ENCODE measurements at places on chromosomes 5 and 9. TPM values are rescaled to one million over a fixed set of nuclear protein-coding genes. Genes with fewer than 3 reads are reported as not detected.

- DNase-seq: no peak
These were observed 67.3 kb downstream of the DOCK8 start for GRCh38 chr9:281741-282645.

DNA sequence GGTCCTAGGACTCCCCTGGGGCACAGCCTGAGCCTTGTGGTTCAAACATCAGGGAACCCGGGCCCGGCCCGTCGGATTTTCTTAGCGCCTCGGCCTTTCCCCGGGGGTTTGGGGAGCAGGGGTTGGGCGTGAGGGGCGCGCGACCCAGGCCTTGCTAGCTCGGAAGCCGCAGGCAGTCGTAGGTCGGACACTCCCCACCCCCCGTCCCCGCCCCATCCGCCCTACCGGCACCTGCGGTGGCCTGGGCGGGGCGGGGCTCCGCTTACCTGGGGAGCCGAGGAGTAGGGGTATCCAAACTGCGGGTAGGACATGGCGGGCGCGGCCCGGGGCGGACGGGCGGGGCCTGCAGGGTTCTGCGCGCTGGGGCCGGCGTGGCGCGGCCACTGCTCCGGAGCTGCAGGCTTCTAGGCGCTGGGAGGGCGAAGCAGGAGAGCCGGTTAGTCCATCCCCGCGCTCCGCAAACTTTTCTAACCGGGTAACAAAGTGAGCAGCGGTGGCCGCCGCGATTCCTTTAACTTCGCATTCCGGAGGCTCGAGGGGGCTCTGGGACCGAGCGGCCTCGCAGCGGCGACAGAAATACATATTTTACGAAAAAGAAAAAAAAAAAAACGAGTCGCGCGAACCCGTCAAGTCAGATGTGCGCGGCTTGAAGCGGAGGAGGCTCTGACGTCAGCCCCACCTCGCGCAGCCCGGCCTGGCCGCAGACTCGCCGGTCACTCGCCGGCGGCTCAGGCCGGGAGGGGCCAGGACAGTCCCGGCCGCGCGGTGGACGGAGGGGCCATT lies at the start of gene IRX4:
IRX4 (minus strand) TSS at position 589 of the 783 bp plus-strand sequence; CDS start at position 311, 278 bp downstream.
- no peak for DNase-seq

GRCh38 chr5:76363352-76364225 lies 39.5 kb upstream of the IQGAP2 start:
- no peak for DNase-seq

DNA sequence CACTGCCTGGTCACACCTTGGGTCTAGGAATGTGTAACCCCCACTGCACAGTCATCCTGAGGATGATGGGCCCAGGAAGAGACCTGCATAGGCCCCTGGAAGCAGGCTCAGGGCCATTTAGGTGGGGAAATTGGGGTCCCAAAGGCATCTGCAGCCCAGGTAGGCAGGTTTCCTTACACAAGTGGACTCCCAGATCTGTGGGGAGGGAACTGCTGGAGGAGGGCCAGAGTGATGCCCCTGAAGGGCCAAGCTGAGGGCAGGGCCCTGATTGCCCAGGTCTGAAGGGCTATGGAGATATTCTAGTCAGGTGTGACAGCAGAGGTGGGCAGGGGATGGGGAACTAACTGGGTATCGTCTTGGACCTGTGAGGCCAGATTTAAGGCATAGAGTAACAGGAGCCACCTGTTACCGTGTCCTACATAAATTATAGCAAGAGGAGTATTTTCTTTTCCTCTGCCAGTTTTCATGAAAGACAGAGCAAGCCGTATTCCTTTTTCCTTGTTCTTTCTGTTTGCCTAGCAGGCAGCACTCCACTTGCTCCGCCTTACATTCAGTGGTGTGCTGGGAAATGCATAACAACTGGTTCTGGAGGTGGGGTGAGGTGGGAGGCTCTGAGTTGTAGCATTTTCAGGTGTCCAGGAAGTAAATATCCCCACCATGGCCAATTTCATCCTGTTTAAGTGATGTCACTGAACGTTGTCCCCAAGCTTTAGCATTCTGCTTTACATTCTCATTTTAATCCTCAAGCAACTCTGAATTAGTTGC lies 41.3 kb downstream of the PPARGC1B start:
- no peak for DNase-seq

DNA sequence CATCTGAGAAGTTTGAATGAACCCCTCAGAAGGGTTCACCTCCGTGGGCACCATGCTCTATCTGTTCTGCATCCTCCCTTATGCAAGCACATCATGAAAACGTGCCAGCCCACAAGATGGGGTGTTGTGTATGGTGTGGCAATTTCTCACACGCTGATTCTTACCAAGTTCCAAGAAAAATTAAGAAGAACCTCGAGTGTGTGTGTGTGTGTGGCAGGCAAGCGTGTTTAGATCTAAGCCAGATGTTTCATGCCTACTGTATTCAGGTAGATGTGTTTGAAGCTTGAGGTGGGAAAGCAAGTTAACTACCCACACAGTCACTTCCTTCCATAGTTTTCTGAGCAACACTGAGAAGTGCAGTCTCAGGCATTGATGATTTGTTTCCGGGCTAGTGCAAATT lies 77.7 kb upstream of the GNA14 start:
- no peak for DNase-seq

DNA sequence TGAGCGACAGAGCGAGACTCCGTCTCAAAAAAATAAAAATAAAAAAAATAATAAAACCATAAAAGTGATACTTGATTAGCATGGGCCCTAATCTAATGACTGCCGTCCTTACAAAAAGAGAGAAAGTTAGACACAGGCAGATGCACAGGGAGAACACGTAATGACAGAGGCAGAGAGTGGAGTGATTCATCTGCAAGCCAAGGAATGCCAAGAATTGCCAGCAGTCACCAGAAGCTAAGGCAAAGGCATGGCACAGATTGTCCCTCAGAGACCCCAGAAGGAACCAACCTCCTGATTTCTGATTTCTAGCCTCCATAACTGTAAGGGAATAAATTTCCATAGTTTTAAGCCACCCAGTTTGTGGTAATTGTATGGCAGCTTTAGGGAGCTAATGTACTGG lies 79.6 kb upstream of the FREM1 start:
- DNase-seq: no peak

DNA sequence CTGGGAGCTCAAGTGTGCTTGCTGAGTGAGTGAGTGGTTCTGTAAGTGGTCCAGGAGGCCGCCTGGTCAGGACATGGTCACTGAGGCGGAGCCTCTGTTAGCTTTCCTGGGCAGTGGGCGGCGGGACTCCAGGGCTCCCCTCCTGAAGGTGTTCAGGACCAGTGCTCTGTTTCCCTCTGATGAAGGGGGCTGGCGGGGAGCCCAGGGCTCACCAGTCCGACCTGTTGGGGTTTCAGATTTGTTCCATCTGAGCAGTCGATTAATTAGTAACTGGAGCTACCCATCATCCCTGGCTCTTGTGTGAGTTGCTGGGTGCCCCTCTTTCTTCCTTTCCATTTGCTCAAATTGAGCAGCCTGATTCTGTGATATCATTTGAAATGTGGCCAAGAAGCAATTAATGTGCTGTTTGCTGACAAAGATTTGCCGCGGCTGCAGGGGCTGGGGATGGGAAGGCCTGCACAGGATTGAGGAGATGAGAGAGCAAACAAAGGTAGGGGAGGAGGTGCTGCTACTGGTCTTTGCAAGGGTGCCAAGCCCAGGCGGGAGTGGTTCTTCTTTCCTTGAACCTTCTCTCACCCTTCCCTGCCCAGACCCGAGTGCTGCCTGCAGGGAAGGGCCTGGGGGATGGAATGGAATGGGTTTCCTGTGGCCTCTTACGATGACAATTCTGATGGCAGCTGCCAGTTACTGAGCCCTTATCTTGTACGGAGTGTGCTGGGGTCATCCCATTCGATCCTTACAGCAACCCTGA lies 92.8 kb upstream of the PITX1 start:
- DNase-seq: no peak

DNA sequence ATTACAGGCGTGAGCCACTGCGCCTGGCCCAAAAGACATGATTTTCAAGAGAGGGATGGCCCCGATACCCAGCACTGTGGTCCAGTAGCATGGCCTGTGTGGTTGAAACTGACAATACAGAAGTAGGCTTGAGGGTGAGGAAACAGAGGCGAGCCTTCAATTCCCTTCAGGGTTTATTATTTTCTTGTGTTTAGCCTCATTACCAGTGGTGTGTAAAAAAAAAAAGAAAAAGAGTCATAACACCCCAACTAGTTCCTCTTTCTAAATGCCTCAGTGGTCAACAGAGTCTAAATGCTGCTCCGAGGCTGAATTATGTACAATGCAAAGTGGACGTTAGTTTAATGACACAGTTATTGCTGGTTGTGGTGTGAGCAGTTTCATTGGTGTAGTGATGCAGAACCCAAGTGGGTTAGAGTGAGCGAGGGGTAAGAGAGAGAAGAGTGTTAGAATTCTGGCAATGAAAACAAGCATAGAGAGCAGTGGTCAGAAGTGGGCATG lies 58.8 kb downstream of the SNX30 start:
- no peak for DNase-seq

GRCh38 chr9:116060631-116061030 lies 93.0 kb upstream of the PAPPA start:
- DNase-seq: no peak

DNA sequence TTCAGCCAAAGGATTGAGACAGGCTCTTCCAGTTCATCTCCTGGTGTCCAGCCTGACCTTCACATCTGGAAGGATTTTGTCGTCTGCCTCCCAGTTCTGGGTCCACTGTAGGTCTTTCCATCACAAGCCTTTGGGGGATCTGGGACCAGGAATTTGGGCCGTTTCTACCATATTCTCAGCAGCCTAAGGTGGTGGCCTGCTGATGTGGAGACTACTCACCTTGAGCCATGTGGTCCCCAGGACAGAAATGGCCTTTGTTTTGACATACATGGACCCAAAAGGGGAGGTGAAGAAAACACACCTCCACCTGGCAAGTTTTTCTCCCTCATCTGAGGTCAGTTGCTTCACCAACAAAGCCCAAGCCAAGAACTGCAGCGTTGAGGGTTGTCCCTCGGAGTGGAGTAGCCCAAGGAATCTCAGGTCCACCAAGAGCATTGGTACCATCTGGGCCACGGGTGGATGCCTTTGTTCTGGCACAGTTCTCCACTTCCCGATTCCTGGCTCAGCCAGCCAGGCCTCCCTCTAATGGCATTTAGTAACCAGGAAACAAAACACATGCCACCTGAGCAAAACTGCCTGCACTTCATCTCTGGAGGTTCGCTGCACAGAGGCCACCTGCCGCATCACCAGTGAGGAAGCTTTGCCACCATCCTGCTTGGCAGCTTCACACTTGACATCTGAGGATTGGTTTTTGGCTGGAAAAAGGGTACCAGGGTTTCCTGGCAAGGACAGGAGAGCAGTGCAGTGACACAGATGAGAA lies 24.7 kb downstream of the AMBP start:
- DNase-seq: no peak

NR5A1 gene
- total RNA-seq: not detected

PCDHAC2 gene
- total RNA-seq: 2.5 TPM

SLC34A1 gene
- not detected for total RNA-seq

GABRB2 gene
- not detected for total RNA-seq
